HAP-1 (cell line): ENCODE measurements at places on chromosomes 11 and 22.

- DNase-seq, result no peak
Measured at GRCh38 chr11:123185326-123185725, 9.7 kb downstream of the CLMP start.

DNA sequence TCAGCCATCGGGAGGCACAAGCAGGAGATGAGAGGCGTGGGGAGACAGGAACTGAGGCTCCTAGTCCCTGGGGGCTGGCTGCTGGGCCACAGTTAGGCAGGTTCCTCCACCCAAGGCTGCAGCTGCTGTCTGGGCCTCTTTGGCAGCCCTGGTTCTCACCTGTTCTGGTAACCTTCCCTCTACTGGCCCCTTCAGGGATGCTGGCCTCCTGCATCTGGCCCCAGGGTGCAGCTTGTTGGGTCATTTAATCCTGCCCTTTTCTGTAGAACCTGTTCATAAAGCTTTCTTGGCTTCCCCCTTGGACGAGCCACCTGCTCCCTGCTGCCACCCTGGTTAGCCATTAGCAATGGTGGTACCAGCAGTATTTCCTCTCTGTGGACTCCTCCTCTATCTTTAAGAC, 5.5 kb downstream of the USH1C start:
- DNase-seq, result no peak

DNA sequence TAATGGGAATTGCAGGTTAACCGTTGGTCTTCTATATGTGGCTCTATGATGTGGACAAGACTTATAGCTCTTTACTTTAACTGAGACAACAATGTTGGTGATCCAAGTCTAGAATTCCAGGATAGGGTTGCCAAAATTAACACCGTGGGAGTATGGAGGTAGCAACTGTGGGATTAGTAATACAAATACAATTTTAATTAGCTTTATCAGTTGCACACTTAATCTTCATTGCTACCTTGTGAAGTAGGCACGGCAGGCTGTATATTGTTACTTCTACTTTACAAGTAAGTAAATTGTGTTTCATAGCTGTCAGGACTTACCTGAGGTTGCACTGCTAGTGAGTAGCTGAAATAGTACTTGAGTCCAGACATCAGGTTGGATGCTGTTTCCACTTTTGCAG, 21.0 kb downstream of the MTMR3 start:
- no peak for DNase-seq

GRCh38 chr11:120310870-120311269, 14.2 kb upstream of the TLCD5 start:
- DNase-seq, result no peak

DNA sequence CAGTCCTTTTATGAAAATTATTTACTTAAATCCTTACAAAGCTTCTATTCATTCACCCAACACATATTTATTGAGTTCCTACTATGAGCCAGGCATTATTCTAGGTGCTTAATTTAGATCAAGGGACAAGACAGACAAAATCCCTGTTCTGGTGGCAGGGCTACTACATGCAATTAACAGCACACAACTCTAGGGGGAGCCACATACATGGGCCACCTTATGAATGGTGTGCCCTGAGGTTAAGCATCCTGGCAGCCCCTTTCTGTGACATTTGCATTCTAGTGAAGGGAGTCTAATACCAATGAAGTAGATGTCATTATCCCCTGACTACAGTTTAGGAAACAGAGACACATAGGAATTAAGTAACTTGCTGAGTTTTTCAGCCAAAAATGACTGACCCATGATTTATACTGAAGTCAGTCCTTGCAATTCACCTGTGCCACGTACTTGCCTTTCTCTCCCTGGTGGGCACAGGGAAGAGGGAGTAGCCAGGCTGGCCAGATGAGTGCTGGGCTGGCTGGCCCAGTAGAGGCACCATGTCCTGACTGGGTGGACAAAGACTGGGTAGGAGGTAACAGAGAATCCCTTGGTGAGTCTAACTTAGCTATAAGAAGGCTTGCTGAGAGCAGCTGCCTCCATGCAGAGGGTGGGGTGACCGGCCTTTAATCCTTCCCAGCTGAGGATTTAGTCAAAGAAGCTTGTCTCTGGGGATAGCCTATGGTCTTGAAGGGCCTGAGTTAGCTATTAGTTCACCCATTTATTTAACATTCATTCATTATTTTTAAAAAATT, 52.0 kb upstream of the ELF5 start:
- DNase-seq, result peak; percentile 24

DNA sequence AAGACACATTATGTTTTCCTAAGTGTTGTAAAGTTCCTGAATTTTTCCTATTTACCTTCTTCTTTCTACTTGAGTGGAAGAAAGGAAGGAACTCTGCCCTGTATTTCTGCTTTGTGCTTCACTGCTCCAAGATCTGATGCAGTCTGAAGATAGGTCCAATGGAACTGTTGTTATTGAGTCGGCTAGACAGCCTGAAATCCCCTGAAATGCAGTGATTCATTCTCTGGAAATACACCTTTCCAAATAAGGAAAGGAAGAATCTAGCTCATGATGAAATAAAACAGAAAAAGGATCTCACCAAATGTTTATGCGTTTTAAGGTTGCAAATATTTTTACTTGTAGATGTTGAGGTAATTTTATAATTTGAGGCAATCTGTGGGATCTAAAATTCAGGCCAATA, 322.8 kb downstream of the GUCY1A2 start:
- DNase-seq, result no peak

GRCh38 chr11:70262951-70263350, 7.5 kb upstream of the PPFIA1 start:
- DNase-seq, result no peak

DNA sequence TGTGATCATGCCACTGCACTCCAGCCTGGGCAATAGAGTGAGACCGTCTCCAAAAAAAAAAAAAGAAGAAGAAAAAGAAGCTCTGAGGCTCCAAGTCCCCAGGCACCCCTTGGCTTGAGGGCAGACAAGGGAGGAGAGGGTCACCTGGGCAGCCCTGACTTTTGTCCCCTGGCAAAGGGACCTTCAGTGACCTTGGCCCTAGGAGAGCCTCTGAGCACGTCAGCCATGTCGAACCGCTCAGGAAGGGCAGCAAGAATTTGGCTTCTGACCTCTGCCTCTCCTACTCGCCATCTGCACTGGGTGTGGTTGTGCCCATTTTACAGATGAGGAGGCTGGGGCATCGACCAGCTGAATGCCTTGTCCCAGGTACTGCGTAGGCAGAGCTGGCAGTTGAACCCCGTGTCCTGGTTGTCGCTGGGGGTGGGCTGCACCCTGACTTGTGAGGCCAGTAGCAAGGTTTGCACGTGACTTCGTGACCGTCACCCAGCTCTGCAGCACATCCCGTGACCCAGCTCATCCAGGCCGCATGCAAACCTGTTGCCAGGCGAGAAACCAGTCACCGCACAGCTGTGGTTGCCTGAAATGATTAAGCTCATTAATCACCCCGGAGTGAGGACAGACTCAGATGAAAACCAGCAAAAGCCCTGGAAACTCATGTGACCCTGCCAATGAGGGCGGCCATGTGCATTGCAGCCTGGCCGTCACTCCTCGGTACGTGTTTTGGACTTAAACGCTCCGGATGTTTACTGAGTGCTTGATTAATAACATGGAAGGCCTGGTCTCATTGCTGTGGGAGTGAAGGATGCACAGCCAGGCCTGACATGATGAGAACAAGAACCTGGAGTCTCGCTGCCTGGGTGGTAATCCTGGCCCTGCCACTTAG, 47.7 kb upstream of the PPP6R3 start:
- no peak for DNase-seq

DNA sequence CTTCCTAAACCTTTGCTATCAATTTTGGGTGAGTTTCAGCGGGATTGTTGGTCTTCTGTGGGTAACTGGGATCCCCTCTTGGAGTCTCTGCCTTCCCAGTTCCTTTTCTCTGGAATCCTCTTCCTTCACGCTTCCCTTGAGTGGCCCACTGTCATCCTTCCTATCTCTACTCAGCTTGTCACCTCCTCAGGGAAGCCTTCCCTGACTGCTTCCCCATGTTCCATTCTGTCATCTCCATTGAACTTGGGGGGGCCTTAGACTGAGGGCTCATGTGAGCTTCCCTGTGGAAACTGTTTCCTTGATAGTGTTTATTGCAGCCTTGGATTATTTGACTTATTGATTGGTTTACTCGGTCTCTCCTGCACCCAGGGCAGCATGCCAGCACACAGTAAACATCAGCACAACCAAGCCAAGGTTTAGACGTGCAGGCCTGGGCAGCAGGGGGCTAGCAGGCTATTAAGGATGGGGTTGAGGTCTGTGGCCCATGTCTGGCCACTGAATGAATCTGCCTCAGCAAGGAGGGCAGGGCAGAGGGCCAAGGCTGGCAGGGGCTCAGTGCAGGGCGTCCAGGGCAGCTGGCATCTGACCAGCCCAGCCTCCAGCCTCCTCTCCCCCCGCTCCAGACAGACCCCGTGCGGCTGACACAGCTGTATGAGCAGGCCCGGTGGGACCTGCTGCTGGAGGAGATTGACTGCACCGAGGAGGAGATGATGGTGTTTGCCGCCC, 7.2 kb downstream of the TRPT1 start:
- no peak for DNase-seq

DNA sequence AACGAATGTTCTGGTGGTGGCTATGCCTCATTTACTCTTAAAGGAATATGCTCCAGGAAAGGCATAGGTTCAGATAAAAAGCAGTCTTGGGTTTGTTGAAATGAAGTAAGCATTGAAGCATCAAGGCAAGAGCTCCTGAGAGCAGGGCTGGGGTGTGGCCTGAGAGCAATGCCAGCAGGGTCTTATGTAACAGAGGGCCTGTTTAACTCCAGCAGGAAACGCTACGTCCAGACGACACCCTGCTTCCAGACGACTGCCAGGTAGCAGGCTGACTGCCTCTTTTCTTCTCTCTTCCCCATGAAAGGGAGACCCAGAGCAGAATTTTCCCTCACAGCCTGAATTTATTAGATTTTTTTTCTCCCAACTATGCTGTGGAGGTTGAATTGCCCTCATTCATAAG, 127.2 kb upstream of the SLC5A12 start:
- DNase-seq, result no peak

DNA sequence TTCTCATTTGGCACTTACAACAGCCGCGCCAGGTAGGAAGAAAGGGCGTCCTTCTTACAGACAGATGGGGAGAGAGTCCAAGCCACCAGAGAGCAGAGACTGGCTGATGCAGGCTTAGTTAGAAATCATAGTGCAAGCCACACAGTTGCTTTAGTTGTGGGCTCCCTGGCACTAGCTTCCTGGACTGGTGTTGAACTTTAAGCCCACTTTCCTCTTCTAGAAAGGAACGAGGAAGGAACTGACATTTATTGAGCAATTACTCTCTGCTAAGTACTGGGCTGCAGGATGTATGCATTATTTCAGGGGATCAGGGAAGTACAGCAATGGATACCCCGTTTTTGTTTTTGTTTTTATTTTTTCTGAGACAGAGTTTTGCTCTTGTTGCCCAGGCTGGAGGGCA, 3.0 kb downstream of the BACE1 start:
- DNase-seq, result no peak

DNA sequence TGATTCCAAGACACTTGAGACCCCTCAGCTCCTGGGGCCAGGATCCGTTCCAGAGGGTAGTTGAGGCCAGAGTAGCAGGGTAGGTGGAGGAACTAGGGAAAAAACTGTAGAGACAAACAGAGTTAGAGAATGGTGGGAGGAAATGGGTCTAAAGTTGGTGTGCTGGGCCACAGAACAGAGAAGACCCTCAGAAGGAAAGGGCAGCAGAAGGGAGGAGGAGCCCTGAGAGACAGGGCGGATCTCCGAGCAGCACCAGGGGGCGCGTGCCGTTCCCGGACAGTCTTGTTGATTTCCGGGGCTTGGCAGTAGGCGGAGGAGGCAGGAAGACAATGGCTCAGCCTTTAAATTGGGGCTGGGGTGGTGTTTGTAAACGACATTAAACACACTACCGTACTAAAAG, 2.4 kb upstream of the CECR2 start:
- peak; percentile 67 for DNase-seq

GRCh38 chr22:37926771-37927636, 20.9 kb downstream of the MICALL1 start:
- no peak for DNase-seq

DNA sequence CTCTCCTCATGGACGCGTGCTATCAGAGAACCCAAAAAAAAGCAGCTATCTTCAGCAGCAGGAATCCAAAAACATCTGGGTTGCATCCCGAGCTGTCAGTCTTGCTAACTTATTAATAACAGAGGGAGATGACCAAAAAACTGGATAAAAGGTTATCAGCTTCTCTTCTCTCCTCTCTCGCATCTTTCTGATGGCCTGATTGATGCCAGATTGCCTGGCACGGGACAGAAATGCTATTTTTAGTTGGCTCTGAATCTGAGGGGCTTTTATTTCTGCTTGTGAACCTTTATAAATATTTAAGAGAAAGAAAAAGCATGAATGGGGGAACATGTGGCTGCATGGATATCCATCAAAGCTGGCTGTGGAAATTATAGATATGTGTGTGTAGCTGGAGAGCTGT, 230.3 kb downstream of the ETS1 start:
- no peak for DNase-seq

GRCh38 chr11:126575849-126576248, 220.4 kb downstream of the ST3GAL4 start:
- no peak for DNase-seq

DNA sequence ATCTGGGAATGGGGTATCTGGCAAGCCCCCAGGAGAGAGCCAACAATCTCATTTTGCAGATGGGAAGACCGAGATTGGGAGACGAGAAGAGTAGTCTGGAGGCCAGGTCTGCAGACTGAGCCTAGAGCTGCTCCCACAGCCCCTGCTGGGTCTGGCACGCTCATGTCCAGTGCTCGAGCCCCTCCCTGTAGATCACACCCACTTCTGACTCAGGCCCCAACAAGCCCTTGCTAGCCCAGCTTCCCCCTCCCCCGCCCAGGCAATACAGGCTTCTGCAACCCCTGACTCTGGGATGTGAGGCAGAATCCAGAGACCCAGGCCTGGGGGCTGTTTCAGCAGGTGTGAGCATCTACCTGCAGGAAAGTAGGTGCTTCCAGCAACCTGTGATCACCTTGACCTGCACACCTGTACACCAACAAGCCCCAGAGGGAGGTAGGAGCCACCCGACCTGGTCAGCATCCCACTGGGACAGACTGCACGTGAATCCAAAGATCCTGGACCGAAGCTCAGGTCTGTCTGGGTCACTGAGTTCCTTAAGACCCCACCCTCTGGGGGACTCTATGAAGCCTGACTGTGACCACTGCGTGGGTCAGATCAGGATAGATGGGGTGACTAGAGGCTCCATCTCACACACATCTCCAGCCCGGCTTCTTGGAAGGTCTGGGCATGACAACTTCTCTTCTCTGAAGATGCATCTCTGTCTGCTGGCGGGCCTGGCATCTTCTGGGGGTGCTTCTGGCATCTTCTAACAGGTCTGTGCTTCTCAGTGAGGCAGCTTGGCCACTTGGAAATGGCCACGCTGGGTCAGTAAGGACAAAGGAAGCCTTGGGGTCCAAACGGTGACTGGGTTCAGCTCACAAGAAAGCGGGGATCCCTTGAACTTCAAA, 29.3 kb downstream of the LINC01488 start:
- no peak for DNase-seq

- no peak for DNase-seq
Measured at GRCh38 chr22:19196841-19197612, 18.5 kb upstream of the SLC25A1 start.
